Gastroesophageal sphincter (tissue), 4 donors: ENCODE measurements at places on chromosomes 6 and 20. TPM values are rescaled to one million over a fixed set of nuclear protein-coding genes. Genes with fewer than 3 reads are reported as not detected.

GRCh38 chr20:37922016-37922415, 19.1 kb downstream of the VSTM2L start:
- no peak for ATAC-seq

GRCh38 chr6:20716865-20717264, 182.6 kb downstream of the CDKAL1 start:
- ATAC-seq: no peak

The SLC23A2 gene
- 14.7 TPM for total RNA-seq

DNA sequence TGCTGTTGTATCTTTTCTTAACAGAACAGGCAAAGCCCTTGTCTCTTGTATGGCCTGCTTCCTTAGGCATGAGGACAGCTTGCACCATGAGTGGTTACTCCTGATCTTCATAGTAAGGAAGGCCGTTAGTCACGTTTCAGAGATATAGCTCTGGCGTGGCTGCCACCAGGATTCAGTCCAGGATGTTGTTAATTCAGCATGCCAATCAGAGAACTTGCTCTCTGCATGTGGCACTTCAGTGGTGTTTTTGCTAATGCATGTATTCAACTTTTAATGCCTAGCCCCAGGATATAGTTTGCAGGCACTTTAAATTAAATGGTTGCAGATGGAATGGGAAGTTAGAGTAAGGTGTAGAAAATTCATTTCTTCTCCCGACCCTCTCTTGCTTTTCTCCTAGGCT, 20.0 kb downstream of the ARFGEF2 start:
- ATAC-seq: no peak

DNA sequence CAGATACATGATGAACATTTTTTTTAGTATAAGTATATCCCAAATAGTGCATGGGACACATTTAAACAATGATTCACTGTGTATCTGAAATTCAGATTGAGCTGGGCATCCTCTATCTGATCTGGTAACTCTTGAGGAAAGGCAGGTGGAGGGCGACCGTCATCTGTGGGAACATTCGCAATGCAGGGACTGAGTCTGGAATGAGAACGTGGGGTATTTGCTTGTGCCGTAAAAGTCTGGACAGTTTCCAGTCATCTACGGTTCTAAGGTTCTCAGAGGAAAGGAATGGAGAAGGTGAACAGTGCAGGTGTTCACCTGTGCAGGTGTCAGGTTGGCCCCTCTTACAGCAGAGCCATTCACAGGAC, 22.6 kb downstream of the CTCFL start:
- ATAC-seq: no peak

The B3GALT4 gene
- 22.3 TPM for total RNA-seq

DNA sequence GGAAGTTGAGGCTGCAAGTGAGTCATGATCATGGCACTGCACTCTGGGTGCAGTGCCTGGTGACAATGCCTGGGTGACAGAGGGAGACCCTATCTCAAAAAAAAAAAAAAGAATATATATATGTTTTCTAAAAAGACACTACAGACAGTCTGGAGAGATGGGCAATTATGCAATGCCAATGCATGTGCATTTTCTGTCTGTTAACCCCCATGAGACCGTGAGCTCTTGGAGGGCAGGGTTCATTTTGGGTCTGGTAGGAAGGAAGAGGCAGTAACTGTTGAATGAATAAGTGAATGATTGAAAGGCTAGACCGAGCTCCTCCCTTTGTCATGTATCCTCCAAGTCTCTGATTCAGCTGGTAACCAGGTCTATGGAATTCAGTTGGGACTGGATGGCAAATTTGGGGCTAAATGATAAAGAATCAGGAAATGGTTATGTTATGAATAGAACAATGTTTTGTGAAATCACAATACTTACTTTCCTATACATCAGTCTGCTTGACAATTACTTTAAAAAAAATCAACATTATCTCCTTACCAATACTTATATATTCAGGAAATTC, 5.6 kb upstream of the BLCAP start:
- ATAC-seq: no peak

DNA sequence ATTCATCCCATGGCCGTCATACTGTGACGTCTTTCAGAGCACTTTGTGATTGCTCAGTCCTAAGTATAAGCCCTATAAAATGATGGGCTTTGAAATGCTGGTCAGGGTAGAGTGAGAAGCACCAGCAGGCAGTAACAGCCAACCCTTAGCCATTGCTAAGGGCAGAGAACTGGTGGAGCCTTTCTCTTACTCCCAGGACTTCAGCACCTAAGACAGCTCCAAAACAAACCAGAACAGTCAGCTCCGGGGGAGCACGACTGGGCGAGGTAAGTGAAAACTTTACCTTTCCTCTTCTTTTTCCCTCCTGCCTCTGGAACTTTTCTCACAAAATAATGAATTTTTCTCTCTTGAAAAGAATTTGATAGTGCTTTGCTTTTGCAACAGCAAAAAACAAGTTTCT, at the start of gene VIP:
Gene VIP (plus strand): TSS at position 104 of the 400 bp plus-strand sequence. CDS start 1,381 bp downstream, outside the sequence.
- ATAC-seq: no peak

DNA sequence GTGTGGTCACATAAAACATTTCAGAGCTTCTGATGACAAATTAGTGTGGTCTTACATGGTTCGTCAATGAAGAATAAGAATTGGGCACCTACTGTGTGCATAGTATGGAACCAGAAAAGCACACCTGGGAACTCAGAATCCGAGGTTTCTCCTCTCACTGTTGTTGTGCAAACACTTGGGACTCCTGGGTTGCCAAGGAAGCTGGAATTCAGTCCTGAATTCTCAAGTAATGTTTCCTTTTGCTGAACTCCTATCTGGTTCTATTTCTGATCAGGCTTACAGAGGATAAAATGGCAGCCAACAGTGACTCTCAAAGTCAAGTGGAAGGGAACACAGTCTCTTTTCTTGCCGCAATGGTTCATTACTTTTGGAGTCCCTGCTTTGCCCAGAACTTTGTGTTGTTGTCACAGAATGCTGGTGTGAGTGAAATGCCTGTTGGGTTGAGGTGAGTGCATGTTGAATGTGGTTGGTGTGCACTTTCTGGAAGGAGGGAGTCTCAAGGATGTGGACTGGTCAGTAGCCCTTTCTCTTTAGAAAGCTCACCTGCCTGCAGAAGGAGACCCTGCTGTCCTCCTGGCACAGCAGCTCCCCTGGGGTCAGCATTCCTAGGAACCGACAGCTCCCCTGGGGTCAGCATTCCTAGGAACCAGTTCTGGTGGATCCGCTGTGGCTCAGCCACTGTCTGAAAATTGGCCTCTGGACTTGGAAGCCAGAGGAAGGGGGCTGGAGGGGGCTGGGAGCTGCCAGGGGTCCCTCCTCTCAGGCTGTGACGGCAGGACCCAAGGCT, 1.4 kb downstream of the UNC93A start:
- ATAC-seq: no peak

GRCh38 chr6:75546381-75546780, 52.8 kb upstream of the FILIP1 start:
- ATAC-seq: no peak

The WFDC9 gene
- total RNA-seq: not detected

- no peak for ATAC-seq
Measured at GRCh38 chr6:33508935-33509926, 54.9 kb downstream of the ZBTB9 start.

DNA sequence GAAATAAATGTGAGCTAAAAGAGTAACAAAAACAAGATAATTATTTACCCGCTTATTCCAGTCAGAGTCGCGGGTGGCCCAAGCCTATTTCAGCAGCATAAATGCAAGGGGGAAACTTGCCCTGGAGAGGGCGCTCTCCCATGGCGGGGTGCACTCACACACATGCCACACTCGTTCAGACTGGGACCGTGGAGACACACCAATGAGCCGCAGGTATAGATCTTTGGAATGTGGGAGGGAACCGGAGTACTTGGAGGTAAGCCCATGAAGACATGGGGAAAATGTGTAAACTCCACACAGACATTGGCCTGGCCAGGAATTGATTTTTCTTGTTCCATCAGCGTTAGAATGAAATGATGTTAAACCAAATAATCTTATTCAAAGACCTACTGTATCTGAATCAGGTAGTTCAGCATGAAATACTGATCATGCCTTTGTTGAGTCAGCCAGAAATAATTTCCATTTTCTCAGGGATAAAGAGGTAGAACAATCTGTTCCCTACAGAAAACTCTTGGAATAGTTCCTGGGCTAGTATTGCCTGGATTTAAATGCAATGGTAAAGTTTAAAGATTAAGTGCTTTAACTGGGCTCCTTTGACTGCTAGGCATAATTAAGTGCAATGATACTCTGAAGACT, 191.5 kb downstream of the MCHR2 start:
- no peak for ATAC-seq

The SLC18B1 gene
- 8.9 TPM for total RNA-seq
